ENCODE measurements at places on chromosomes 12 and 14.
A peak's percentile ranks its signal among the peaks of the same experiment; 100 is the strongest.

DNA sequence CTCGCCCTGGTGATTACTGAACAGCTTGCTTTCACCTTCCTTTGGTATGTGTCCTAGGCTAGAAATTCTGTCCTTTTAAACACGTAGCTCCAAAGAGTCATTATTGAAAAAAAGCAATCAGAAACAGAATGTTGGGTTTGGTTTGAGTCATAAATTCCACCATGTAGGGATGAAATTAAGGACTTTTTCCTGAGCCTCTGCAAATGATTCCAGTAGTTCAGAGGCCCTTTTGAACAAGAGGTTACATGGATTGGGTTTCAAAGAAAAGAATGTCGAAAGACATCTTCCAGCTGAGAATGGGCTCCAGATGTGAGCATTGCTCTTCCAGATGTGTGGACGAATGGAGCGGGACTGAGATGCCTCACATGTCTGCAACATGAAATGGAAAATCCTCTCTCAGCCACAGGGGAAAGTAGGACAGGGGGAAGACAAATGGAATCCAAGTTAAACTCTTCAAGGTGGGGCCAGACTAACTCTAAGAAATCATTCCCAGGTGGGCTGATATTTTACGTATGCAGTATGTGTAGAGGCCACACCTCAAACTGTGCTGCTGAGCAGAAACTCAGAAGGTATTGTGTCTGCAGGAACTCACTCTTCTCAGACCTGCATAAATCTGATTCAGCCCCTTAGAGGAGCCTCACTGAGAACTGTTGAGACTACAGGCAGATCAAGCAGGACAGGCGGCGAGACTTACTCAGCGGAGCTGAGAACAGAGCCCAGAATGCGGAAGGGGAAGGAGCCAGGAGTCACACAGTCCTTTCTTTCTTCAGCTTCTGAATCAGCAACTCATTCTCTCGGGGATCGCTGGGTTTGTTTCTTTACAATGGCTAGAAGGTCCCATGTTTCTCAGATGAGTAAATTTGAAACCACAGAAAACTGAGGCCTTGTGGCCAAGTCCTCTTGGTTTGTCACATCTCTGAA, 23.3 kb upstream of the EMP1 start:
- peak; percentile 70 for DNase-seq

DNA sequence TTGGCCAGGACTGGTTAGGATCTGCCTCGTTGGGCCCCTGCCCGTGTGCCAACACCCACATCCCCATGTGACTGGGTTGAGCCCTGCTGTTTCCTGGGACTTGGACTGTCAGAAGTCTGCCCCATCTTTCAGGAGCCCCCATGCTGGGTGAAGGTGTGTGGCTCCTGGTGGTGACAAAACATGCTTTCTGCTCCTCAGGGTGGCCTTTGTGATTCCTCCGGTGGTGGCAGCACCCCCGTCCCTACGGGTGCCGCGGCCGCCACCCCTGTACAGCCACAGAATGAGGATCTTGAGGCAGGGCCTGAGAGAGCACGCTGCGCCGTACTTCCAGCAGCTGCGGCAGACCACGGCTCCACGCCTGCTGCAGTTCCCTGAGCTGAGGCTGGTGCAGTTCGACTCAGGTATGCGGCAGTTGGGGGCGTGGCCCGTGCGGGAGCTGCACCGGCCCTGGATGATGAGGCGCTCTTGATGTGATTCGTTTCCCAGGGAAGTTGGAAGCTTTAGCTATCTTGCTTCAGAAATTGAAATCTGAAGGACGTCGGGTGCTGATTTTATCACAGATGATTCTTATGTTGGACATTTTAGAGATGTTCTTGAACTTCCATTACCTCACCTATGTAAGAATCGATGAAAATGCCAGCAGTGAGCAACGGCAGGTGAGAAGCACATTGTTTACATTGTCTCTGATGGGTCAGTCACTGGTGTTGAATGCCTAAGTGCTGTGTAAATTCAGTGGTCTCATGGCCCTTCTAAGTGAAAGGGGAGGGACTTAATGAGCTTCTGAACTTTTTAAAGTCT, 80.0 kb downstream of the EP400 start:
- DNase-seq, result no peak

- no peak for DNase-seq
These were observed 76.3 kb downstream of the COX16 start for GRCh38 chr14:70283156-70283555.

GRCh38 chr14:21589317-21589716, 9.4 kb upstream of the OR10G3 start:
- DNase-seq, result no peak

GRCh38 chr14:37797675-37798074, 202.2 kb downstream of the TTC6 start:
- DNase-seq, result no peak

DNA sequence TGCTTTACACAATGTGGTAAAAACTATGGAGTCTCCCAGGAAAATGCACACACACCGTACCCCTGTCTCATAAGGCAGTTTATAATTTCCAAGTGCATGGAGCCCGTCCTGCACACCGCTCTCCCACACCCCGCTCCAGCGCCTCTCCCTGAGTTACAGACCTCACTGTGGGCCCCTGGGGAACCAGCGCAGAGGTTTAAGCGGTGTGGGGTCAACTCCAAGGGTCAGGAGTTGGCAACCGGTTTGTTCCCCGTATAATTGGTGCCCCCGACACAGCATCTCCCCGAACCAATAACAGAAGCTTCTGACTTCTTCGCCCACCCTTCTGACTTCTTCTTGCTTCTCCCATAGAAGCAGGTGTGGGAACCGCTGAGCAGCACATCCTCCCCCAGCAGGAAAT, 58.4 kb upstream of the DDX11 start:
- no peak for DNase-seq

GRCh38 chr12:132729541-132730320, 19.1 kb downstream of the PGAM5 start:
- DNase-seq, result no peak

DNA sequence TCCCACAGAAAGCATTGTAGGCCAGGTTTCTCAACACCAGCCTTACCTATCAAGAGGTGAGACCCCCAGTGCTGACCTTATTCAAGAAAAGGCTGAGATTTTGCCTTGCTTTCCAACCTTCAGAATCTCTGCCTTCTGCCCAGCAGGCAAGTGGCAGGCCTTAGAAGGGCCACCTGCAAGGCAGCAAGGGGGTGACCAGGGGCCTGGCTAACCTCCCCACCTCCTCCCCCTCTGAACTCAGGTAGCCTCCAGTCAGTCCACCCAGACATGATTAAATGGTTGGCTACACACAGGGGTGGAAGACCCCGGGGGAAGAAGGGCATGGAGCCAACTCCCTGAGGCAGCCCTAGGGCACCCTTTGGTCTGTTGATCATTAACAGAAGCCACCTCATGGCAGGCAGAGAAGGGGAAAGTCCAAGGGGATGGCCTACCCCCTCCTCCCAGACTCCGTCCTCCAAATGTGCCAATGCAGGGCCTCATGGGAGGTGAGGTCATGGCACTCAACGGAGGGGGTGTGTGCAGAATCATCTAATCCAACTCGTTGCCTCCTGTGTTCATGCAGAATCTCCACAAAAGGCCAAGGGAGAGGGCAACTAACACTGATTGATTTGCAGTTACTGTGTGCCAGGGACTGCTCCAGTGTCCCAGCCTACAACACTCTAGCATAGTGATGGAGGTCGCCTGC, 8.5 kb downstream of the ZFP36L1 start:
- DNase-seq, result peak; percentile 90

DNA sequence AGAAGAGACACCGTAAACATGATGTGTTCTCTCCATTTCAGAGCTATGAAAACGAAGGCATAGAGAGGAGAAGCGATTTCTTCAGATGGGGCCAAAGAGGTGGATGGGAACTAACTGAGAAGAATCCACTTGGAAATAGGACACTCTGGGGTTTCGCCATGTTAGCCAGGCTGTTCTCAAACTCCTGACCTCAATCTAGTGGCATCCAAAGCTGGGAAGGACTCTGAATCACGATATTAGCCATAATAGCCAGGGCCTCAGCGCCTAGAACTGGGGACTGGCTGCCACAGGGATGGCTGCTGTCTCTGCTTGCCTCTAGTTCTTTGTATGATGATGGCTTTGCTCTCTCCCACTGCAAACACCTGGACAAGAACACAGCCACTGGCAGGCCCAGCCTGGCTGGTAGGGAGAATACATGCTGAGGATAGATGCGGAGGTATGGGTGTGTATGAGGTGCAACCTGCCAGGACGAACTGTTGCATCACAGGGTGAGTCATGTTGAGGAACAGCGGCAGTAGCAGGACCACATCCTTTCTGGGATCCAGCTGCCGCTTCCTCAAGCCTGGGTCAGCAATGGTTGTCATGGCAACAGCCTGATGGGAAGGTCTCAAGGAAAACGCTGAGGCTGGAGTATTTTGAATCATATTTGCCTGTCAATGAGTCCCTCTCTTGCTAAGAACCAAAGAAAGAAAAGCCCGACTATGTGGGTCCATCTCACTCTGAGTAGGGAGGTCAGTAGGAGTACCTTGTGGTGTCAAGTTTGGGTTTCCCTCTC, 31.1 kb downstream of the CCDC177 start:
- peak; percentile 86 for DNase-seq

Data from Calu3 (cell line).